ENCODE measurements at places on chromosomes 12 and 14.

DNA sequence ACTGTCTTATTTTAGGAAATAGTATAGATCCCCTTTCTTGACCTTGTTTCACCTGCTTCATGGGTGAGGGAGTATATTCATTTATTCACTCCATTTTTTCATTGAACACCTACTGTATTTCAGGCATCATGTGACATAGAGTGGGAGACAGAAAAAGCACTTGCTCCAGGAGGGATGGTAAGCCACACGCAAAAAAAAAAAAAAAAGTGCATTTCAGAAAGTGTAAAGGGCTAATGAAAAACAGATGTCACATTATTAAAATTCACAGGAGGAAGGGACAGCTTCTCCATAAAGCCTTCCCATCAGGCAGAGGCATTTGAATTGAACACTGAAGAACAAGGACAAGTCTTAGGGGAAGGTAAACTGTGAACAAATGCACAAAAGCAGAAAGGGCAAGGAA lies 7.5 kb downstream of the SLC8A3 start:
- DNase-seq = no peak

- DNase-seq = no peak
These were observed 139.6 kb downstream of the C12orf75 start for GRCh38 chr12:105470102-105470501.

- no peak for DNase-seq
These were observed 15.5 kb downstream of the CMKLR1 start for GRCh38 chr12:108323581-108323980.

DNA sequence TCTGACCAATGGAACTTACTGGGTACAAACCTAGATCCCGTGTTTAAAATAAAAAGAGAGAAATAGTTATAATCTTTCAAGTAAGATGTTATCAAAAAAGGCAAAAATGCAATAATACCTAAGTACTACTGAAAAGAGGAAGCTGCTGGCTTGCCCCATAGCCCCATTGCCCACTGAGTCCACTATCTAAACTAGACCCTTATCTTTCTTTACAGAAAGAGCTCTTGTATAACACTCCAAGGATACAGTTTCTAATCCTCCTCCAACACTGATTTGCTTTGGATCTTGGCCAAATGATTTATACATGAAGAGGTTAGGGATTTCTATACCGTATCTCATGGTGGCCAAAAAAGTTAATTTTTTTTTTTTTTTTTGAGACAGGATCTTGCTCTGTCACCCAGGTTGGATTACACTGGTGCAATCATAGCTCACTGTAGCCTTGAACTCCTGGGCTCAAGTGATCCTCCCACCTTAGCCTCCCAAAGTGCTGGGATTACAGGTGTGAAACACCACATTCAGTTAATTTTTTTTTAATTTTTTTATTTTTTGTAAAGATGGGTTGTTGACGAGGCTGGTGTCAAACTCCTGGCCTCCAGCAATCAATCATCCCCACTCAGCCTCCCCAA lies 2.6 kb downstream of the GXYLT1 start:
- DNase-seq = no peak

- DNase-seq = no peak
These were observed 88.4 kb downstream of the ANO2 start for GRCh38 chr12:5856692-5857091.

GRCh38 chr12:28316049-28316448 lies 125.8 kb downstream of the CCDC91 start:
- no peak for DNase-seq

GRCh38 chr12:112792301-112792700 lies 753 bp downstream of the RPH3A start:
- DNase-seq = no peak

DNA sequence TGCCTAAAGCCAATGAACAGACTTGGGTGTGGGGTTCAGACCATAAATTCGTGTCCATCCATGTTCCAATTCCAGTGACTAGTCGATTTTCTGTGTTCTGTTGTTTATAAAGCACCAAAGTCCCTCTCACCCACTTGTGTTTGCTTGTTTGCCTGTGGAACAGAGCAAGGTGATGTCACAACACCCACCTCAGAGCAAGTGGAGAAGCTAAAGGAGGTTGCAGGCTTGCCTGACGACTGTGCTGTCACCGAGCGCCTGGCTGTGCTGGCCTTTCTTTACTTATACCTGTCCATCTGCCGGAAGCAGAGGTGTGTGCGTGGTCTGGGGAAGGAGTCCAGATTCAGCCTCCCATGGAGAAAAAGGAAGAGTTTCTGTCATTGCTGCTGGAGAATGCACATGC lies 6.0 kb downstream of the MVK start:
- no peak for DNase-seq

DNA sequence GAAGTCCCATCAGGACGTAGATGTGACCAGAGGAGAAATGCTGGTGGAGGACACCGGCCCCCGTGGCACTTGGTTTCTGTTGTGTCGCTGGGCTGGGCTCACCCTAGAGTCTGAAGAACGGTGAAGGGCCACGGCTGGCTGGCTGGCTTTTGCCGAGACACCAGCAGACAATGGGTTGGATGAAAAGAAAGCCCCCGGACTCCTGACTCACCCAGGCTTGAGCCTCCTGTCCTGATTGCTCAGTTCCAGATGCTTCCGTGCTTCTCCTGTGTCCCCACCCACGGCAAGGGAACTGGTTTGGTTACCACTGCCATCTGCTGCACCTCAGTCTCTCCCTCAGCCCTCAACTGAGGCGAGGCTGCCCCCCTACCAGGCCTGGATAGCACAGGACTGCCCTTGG lies 10.4 kb upstream of the ENDOU start:
- peak; percentile 25 for DNase-seq

DNA sequence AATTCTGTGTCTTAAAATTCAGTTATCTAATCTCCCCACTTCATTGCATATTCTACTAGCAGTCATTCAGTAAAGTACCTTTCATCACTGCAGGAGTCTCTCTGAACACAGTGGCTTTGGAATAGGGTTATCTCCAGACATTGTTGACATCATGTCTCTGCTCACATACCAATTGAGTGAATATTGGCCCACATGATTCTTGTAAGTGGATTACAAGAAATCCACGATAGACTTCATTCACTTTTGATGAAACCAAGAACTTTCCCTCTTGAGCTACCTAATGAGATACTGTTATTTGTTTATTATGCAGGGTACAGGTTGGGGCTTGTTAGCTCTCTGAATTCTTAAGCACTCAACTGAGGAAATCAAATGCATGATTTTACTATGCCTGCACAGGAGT lies 284.9 kb downstream of the RAD51B start:
- DNase-seq = peak; percentile 24

- peak; percentile 60 for DNase-seq
These were observed 79.5 kb downstream of the ARMH4 start for GRCh38 chr14:58072288-58073071.

- DNase-seq = no peak
These were observed 159.7 kb upstream of the PWP1 start for GRCh38 chr12:107525719-107526554.

GRCh38 chr12:123149501-123150274 lies 1.2 kb downstream of the PITPNM2 start:
- DNase-seq = no peak

DNA sequence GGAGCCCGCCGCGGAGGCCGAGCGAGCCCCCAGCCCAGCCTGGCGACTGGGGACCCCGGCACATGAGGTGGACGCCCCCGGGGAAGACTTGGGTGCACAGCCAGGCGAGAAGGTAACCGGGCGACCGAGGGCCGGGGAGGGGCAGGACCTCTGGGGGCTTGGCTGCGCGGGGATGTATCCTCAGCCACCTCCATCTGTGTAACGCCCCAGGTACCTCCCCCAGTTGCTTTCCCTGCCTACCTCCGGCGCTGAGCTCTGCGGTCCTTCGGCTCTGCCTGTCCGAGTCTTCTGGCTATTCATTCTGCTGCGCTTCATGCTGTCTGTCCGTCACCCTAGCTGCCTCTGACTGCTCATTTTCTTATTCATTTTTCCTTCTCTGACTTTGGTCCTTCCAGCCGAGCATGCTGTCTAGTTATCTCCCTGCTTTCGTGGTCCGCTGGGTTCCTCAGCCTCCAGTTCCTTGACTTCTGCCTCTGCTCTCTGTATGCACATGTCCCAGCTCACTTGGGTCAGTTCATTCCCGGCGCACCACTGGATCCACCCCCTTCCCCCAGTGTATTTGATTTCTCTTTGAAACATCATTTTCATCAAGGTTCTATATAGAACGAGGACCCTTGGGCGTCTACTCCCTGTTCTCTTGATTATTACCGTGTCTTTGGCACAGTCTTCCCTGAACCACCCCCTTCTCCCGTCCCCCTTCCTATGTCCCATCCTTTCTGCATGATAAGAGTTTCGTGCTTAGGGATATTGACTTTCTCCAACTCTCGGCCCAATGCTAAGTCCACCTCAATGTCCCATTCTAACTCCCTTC lies 612 bp downstream of the PHC1 start:
- DNase-seq = peak; percentile 72

- DNase-seq = peak; percentile 55
These were observed 297.7 kb upstream of the CLEC14A start for GRCh38 chr14:38553586-38553985.

DNA sequence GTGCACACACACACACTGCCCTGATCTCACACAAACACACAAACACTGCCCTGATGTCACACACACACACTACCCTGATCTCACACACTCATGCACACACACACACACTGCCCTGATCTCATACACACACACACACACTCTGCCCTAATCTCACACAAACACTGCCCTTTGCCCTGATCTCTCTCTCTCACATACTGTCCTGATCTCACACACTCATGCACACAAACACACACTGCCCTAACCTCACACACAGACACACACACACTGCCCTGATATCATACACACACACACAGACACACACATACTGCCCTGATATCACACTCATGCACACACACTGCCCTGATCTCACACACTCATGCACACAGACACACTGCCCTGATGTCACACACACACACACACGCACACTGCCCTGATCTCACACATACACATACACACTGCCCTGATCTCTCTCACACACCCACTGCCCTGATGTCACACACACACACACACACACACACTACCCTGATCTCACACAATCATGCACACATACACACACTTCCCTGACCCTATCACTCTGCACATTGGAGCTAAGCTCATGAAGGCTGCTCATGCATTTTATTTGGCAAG lies 97.6 kb upstream of the DIO3 start:
- DNase-seq = no peak

GRCh38 chr12:11681207-11681606 lies 31.7 kb downstream of the ETV6 start:
- no peak for DNase-seq

DNA sequence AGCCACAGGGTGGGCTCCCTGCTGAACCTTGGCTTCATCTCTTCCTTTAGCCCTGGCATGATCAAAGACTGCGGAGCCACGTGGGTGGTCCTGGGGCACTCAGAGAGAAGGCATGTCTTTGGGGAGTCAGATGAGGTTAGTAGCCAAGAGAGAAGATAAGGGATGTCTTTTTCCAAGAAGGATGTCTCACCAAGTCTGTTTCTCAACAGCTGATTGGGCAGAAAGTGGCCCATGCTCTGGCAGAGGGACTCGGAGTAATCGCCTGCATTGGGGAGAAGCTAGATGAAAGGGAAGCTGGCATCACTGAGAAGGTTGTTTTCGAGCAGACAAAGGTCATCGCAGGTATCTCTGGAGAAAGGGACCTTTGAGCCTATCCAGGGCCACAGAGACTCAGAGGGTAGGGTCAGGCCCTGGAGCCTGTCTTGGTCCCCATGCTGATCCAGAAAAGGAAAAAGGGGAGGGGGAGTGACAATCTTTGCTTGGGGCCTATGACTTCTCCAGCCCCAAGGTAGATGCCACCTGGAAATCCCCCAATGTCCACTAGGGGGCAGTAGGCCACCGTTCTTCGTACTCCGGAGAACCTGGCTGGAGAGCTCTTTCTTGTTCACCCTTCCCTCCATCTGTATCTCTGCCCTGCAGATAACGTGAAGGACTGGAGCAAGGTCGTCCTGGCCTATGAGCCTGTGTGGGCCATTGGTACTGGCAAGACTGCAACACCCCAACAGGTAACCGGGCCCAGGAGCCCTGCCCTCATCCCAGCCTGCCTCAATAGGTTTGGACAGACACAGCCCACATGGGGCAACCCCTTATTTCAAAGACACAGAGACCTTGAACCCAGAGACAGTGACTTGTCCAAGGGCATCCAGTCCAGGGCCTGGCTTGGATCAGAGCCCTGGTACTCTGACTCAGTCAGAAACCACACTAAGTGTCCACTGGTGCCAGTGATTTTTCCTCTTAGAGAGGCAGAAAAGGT lies 2.0 kb downstream of the TPI1 start:
- DNase-seq = peak; percentile 71

DNA sequence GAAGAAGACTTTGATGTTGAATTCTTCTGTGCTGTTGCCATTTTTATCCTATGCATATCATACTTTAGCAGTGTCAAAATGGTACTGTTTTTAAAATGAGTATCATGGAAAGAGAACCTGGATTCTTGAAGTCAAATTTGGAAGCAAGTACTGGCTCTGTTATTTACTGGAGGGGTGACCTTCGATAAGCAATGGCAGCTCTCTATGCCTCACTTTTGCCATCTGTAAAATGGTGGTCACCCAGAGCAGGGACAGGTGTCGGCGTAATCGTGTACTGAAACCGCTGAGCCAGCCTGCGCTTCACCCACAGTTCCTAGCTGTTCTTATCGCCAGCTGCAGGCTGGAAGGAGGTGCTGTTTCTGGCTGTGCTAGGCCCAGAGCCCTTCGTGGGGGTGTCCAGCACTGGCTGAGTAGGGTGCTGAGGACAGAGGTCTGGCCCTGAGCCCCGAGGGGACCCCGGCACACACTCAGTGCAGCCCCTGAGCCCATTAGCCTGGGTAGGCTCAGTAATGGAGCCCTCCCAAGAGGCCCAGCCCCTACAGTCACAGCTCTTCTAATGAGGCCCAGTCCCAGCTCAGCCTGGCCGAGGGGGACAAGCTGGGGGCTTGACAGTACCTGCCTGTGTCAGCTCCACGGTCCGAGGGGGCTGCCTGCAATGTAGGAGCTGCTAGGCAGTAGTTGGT lies 183.5 kb downstream of the PHETA1 start:
- DNase-seq = no peak

DNA sequence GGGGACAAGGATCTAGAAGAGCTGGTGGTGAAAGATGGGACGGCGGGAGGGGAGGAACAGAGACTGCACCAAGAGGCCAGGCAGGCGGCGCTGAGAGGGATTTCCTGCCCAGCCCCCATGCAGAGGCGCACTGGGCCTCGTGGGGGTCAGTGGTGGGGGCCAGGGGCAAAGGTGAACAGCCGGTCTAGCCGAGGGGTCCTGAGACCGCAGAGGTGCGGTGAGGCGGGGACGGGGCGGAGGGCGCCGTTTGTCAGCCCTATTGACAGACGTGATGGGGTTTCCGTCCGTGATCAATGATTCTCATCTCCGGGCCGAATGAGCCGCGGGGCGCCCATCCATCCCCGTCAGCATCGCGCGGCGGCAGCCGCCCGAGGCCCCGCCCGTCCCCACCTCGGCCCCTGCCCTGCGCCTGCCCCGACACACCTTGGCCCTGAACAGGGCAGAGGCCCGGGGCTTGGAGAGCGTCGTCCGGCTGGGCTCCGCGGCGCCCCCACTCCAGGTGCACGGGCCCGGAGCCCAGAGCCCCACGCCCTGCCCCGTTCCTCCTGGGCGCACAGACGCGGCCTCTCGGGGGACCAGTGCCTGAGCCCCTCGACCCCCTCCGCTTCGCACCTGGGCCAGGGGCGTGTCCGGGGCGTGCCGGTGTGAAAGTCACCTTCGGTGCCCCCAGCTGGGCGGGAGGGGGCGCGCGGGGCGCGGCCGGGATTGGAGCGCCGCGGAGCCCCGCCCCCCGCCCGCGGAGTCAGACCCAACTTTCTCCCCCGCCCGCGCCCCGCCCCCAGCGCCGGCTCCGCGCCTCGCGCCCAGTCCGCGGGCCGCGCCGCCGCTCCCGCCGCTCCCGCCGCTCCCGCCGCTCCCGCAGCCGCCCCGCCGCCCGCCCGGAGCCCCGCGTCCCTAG lies at the start of gene NXPH4:
NXPH4 (plus strand) TSS at position 781 of the 898 bp plus-strand sequence. CDS start 176 bp downstream, outside the sequence.
- no peak for DNase-seq

GRCh38 chr14:72709916-72710611 lies 183.8 kb downstream of the DPF3 start:
- no peak for DNase-seq

Measured in HT1080 (cell line).